ENCODE measurements at places on chromosomes 12 and 14.

DNA sequence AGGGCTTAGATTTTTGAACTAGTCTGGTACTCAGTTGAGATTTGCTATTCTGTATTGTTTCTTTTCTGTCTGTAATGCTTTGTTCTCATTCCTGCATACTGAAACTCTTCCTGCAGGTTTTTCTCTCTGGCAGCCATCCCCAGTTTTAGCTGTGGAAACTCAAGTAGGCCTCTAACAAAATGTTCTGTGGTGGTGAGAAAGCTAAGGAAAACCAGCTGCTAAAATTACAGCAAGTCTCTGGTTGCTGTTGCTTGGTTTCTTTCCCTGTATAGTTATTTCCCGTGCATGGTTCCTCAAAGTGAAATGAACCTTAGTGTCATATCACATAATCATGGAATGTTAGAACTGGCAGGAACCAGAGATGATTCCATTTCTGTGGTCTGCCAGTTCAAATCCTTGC, 442.5 kb downstream of the NRXN3 start:
- no peak for DNase-seq

- peak; percentile 16 for DNase-seq
Measured at GRCh38 chr14:24094841-24095270, 745 bp downstream of the PCK2 start.

GRCh38 chr12:109305547-109305946, 3.5 kb downstream of the FOXN4 start:
- DNase-seq, result no peak

GRCh38 chr12:119775246-119775895, 101.7 kb downstream of the CIT start:
- DNase-seq, result no peak

GRCh38 chr12:85834378-85834777, 1.8 kb downstream of the RASSF9 start:
- DNase-seq, result no peak

DNA sequence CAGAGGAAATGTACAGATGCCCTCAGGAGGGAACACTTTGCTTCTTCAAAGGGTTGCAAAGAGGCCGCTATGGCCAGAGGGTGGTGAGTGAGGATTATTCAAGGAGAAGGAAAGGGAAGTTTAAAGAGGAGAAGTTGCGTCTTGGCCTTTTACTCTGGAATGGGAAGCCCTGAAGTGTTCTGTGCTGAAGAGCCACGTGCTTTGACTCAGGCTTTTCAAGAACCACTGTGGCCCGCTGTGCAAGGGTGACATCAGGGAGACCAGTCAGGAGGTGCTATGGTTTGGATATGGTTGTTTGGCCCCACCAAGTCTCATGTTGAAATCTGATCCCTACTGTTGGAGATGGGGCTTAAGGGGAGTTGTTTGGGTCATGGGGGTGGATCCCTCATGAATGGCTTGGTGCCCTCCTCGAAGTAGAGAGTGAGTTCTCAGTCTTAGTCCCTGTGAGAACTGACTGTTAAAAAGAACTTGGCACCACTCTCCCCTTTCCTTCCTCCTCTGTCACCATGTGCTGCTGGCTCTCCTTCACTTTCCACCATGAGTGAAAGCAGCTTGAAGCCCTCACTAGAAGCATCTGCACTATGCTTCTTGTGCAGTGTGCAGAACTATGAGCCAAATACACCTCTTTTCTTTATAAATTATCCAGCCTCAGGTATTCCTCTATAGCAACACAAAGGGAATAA, 66.1 kb upstream of the DUSP6 start:
- no peak for DNase-seq

DNA sequence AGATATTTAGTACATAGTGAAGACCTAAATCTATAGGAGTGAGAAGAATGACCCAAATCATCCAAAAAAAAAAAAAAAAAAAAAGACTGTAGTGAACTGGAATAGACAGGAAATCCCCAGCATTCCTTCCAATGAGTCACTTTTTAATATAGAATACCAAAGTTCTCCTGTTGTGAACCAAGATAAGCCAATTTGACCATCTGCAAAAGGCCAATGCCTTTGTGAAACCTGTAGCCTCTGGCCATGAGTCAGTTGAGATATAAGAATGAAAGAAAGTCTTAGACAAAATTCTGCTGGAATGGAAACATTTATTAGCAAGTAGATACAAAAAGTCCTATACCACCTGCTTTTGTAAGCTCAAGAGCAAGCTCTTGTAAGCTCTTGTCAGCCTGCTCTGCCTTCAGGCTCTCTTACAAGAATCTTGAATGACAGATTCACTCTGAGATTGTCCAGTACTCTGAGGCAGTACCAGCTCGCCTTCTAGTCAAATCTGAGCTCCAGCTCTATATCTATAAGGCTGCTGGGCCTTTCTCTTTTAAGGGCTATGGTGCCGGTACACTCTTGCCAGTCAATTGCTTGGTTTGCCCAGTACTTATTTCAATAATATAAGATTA, 243.0 kb upstream of the TMTC1 start:
- DNase-seq, result no peak

DNA sequence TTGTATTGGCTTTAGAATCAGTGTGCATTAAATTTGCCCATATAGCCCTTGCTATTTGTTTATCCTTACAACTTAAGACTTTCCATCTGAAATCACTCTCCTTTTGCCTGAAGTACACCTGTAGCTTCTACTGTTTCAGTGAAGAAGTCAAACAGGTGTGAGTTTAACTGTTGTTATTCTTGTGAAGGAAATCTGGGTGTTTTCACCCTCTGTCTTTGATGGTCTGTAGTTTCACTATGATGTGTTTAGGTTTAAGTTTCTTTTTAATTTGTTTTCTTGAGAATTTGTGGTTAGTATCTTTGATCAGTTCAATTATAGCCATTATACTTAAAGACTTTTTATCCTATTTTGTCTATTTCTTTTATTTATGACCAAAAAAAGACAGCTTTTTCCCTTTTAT, 68.9 kb upstream of the BBS10 start:
- DNase-seq, result peak; percentile 2

GRCh38 chr12:122721057-122721545, 4.5 kb upstream of the HCAR3 start:
- no peak for DNase-seq

DNA sequence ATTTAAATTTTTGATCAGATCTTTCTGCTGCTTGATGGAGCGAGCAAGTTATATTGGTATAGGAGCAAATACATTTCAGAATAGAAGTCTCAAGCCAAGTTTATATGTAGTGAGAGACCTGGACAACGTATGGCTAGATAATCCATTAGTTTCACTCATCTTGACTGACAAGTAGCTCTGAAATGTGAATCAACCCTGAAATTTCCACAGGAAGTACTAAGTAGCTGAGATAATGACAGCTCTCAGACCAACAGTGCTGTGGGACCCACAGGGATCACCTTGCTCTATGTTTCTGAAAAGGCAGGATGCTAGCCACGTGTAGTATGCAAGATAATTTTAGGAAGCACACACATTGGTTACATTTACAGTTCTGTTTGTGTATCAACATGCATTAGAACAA, 258.6 kb upstream of the FOXN3 start:
- no peak for DNase-seq

DNA sequence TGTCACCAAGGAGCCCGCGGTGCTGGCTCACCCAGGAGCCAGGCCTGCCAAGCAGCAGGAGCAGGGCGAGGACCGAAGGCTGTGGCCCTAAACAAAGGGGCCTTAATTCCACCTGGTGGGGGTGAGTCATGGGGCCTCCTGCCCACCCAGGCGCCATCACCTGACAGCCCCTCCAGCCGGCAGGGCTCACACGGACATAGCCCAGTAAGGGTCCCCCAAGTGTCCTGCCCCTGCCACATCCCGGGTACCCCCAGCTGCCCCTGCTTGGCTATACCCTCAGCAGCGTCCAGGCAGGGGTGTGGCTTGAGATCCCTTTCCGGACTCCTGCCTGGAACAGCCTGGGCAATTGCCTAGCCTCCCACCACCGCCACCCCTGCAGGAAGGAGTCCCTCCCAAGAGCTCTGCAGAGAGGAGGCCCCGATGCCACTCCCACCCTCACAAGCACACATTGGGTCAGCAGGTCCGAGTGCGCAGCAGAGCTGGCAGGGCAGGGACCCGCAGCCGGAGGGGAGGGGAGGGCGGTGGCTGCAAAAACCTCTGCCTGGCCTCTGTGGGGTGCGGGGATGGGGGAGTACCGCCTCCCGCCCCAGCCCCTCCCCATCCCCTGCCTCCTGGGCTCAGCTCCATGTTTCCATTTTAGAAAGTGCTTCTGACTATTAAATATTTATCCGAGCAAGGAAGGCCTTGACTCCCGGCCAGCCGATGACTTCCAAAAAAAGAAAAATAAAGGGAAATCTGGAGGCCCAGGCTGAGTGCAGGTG, 4.6 kb downstream of the AHNAK2 start:
- DNase-seq, result no peak

- no peak for DNase-seq
Measured at GRCh38 chr14:54450535-54450934, 9.4 kb upstream of the CNIH1 start.

DNA sequence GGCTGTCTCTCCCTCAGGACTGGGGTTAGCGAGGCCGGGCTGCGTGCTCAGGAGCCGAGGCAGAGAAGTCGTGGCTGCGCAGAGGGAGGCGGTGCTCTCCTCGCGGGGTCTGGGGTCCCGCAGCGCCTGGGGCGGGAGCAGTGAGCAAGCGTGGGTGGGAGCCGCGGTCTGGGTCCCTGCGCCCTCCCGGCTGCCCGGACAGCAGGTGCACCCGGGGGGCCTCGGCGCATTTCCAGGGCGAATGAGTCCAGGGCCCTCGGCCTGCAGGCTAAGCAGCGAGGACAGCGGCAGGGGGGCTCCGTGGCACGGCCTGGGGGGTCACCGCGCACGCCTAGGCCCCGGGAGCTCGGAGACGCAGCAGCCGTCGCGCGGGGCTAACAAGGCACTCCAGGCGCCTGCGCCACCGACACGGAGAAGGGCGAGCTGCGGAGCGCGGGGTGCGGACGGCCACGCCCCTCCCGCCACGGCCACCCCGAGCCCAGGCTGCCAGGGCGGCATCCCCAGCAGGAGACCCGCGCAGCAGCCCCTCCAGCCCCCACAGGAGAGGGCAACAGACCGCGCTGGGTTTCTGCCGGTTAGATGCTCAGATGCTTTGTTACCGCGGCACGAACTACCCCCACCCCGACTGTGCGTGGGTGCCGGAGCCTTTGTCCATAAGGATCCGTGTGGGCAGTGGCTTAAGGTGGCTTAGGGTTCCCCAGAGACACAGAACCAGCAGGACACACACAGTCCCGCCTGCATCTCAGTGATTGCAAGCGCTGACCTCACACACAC, 117.7 kb upstream of the C14orf180 start:
- no peak for DNase-seq

- no peak for DNase-seq
Measured at GRCh38 chr14:74426202-74426582, at the start of gene SYNDIG1L. TSS of gene SYNDIG1L (minus strand) at chr14:74426210. CDS start at chr14:74409744, 16,466 bp downstream.

DNA sequence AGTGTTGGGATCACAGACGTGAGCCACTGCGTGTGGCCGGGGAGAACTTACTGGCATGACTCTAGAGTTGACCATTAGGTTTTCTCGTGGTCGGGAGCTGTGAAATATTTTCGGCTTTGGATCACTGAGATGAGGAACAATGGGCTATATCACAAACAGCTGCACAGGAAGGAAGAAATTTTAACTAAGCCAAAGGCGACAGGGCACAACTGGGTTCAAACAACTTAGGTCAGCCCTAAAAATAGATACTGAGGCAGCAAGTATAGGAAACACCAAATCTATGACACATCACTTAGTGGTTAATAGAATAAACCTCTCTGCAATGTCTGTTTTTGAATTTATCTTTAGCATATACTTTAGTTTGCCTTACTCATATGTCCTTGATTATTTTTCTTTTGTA, 162.9 kb downstream of the LRIG3 start:
- DNase-seq, result no peak

DNA sequence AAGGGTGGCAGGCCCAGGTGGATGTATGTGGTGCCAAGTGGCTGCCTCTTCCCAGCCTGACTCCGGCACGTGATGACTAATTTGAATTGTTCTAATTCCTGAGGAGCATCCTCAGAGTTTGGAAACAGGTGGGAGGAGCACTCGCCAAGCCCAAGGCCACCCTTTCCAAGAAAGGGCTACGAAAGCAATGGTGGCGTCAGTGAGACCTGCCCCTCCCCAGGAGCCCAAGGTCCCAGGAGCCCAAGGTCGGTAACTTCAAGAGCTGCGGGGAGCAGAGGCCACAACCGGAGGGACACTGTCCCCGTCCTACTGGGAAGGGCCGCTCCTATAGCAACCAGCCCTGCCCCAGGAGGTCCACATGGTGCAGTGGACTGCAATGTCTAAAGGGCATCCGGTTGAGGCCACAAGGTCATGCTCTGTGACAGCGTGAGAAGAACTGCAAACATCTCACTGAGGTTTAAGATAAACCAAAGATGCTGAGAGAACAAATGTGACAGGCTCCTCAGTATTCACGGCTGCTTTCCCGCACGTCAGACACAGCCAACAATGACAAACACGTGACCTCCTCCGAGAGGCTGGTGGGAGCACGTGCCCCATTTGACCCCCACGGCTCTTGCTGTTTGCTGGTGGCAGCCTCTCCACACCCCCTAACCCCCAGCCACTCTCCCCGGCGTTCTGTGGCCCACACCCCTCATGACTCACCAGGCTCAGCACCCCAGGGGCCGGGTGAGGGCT, 79.6 kb downstream of the ITPK1 start:
- DNase-seq, result no peak

GRCh38 chr12:96719660-96720362, 187.2 kb upstream of the NEDD1 start:
- peak; percentile 42 for DNase-seq

DNA sequence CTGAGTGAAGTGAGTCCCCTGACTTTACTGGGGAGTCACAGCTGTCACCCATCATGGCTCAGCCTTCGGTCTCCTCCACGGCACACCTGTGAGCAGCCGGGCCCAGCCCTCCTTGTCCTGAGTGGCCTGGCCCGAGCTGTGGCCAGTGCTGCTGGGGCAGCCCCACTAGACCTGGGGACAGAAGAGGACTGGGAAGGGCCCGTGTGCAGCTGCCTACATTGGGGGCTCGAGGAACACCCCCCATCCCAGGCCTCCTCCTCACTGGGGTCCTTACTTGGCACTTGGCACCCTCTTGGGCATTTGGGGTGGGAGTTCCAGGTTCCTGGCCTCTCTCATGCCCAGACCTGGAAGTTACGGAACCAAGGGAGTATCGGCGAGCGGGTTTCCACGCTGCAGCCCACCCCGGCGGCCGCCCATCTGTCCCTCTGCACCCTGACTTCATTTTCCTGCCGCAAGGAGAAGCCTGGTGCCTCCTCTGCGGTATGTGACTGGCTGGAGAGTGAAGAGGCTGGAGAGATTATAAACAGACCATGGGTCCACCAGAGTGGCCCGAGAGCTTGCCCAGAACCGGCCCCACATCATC, 179.7 kb downstream of the KIF26A start:
- DNase-seq, result no peak

- no peak for DNase-seq
Measured at GRCh38 chr12:70052931-70053497, 190.2 kb upstream of the CNOT2 start.

DNA sequence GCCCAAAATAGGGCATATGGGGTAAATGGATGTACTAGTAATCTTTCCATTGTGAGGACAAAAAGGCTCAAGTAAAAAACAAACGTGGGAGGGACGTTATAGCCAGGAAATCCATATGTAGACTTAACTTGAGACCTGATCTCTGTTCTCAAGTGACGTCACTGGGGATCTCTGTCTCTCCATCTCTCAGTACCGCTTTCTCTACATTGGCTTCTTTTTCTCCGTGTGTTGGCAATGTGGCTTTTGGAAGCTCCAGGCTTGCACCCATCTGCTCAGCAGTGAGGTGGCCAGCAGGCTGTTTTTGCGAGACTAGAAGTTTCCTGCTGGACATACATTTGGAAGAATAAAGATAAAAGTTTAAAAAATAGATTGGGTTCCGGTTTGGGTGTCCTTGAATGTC, 66.0 kb upstream of the NRXN3 start:
- DNase-seq, result no peak

- DNase-seq, result no peak
Measured at GRCh38 chr14:96674121-96674520, 123.1 kb upstream of the VRK1 start.

GRCh38 chr14:94756310-94756882, 13.5 kb downstream of the GSC start:
- DNase-seq, result no peak

Data from thymus (tissue), 14 donors.